ENCODE measurements at places on chromosomes 3 and 15.

DNA sequence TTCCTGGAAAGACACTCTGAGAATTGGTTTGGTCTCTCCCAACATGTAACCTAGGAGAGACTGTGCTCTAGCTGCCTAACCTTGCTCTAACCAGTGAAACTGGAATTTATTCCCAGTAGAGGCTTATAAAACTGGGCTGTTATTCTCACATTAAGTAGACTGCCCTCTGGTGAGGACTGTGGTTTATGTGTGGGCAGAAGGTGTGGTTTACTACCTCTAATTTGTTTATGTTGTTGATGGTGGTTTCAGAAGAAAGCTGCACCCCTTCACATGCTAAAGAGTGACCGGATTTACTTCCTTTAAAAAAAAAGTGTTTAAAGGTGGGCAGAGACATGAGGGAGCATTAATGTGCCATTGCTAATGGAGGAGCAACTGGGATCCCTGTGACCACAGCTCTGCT lies 273.2 kb downstream of the MECOM start:
- no peak for DNase-seq

- no peak for DNase-seq
Measured at GRCh38 chr3:124986192-124987143, 51.9 kb upstream of the MUC13 start.

GRCh38 chr3:63652066-63652725 lies at the start of gene SNTN:
Gene SNTN (plus strand): TSS chr3:63652675. CDS start chr3:63652688, 13 bp downstream.
- no peak for DNase-seq

DNA sequence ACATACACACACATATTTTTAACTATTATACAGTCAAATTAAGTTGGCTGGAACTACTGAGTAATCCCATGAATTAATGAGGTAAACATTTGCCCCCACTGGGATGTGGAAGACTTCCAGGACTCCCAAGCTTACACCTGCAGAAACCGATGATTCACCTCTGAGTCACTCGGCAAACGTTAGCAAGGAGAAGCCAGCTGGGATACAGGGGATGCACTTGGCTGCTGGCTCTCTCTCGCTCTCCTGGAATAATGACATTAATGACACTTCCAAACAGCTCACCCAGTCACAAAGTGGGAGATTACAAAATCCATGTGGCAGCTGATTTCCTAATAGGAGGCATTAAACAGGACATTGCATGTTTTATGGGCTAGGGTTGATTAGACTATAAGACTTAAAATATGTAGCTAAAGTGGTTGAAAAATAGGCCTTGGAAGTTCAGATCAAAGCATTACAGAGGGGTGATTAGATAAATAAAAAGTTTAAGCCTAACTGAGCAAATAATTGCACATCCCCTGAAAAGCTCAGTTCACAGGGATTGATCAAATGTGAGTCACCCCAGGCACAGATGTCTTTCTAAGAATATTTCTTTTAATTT lies 500.9 kb downstream of the SOX2 start:
- DNase-seq: no peak

- DNase-seq: no peak
Measured at GRCh38 chr15:48628832-48629231, 16.7 kb downstream of the FBN1 start.

DNA sequence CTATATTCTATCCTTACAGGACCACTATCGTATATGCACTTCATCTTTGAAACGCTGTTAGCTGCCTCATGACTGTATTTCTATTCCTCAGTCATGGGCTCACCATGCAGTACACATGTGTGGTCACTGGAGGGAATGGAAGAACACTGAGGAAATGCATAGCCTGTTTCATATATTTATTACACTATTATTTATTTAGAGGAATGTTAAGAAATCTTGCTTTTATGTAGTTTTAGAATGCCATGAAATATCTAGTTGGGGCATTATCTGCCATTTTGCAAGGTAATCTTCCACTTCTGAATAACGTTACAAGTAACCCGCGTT lies 155.7 kb downstream of the IGF1R start:
- DNase-seq: no peak

DNA sequence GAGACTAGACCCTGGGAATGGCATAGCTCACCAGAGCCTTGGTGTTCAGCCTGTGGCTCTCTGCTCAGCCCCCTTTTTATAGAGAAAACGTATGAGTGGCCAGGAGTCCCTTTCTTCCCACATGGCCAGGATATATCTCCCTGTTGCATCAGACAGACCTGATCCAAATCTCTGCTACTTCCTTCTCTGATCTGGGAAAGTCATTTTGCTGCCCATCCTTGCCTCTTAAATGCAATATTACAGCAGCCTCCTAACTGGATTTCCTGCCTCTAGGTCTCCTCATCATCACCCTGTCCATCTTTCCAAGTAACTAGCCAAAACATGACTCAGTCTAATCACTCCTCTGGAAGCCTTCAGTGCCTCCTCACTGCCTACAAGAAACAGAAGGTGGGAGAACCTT lies 42.9 kb downstream of the CTDSPL start:
- no peak for DNase-seq

DNA sequence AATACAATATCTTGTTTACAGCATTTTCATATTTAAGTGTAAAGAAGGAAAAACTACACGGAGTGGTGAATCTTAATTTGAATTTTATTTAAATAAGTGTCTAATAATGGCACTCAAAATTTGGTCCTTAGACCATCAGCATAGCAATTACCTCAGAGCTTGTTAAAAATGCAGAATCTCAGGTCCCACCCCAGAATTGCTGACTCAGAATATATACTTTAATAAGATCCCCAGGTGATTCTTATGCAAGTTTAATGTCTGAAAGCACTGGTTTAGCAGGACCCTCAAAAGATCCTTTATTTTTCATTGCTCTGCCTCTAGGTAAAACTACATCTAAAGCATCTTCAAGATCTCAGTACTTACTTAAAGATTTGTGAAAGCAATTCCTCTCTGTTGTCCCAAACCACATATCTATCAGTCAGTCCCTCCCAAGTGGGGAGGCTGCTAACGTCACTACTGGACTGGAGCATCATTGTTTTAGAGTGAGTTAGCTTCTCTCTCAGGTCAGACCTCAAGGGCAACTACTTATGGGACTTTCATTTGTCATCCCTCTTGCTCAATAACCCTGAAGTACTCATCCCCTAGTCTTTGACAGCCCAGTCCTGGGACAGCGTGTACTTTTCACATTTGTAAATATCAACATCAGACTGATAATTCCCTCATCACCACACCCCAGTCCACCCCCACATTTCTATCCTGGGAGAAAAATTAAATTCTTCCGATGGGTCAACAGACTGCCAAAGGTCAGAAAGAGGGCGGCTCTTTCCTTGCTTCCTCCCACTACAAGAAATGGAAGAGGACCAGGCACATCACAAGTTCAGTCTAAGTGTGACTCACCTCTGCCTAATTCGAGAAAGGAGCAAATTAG lies 76.7 kb downstream of the CBLB start:
- no peak for DNase-seq

DNA sequence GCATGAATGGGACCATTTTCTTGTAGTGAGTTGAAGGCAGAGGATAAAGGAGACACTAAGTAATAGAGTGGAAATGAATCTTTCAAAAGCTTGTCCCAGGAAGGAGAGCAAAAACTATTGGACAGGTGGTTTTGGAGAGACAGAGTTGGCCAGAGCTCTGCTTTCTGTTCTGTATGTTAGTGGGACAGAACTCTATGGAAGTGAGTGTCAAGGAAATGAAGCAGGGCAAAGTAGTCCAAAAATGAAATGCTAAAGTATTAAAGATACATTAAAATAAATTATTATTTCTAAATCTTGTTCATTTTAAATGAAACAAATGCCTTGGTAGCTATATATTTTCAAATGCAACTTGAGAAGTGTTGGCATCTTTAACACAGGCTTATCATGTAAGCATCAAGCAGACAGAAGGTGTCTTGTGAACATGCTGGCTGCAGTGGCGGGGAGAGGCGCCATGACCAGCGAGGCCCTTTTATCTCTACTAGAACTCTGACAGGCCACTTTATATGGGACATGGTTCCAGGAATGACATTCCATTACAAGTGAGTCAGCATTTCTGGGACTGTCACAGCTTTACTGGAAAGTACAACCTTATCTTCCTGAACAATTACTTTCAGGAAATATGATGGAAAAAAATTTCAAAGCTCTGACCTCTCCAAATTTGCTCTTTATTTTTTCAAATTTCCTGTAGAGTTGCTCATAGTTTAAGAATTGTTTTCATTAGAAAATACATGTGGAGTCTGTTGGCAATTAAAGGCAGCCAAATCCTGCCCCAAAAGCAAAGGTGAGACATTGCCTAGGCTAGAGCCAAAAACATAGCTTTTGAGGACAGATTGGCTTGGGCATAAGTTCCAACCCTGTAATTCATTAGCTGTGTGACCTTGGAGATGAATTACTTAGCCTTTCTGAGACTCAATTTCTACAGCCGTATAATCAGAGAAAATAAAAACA lies 106.5 kb downstream of the ECT2 start:
- no peak for DNase-seq

- no peak for DNase-seq
Measured at GRCh38 chr3:70256566-70256965, 55.9 kb downstream of the MDFIC2 start.

DNA sequence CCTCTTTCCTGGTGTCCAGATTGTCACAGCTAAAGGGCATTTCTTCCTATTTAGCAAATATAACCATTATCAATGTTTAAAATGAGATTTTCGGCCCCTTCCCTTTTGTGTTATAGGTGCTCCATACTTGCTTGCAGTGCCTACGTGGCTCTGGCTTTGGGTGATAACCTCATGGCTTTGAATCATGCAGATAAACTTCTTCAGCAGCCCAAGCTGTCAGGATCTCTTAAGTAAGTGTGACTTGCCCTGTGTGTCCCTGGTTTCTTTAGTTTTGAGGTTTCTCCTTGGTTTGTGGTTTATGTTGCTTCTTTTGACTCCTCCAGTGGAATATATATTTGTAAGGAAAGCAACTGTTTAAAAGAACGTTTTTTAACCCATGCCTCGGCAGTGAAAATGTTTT lies 58.5 kb upstream of the TRIM71 start:
- no peak for DNase-seq
